ENCODE measurements at places on chromosomes 7 and 10. TPM values are rescaled to one million over a fixed set of nuclear protein-coding genes. Genes with fewer than 3 reads are reported as not detected.

The NT5C2 gene
- total RNA-seq: 60.2 TPM

The NPTX2 gene
- not detected for total RNA-seq

The CD36 gene
- total RNA-seq: not detected

The MYH16 gene
- total RNA-seq: not detected

The CTAGE8 gene
- 0.31 TPM for total RNA-seq

The ZP3 gene
- total RNA-seq: 0.39 TPM

The OPN4 gene
- total RNA-seq: not detected

The DGKI gene
- total RNA-seq: 1.5 TPM

The PLXDC2 gene
- total RNA-seq: 14.0 TPM

The PHKG1 gene
- total RNA-seq: 1.6 TPM

The CRHR2 gene
- total RNA-seq: not detected

The GPRIN2 gene
- total RNA-seq: not detected

The TMEM130 gene
- not detected for total RNA-seq

The GARIN1A gene
- 1.6 TPM for total RNA-seq

The UTF1 gene
- not detected for total RNA-seq

The PAX4 gene
- total RNA-seq: not detected

The GAD2 gene
- not detected for total RNA-seq

The FRMPD2 gene
- total RNA-seq: not detected
